Inflammatory macrophage (primary cell): ENCODE measurements at places on chromosomes 7 and 10.
A peak's percentile ranks its signal among the peaks of the same experiment; 100 is the strongest.

- DNase-seq, result no peak
Observed at GRCh38 chr10:99648717-99649116, 10.6 kb upstream of the ENTPD7 start.

GRCh38 chr10:104337985-104338735, at the start of gene ITPRIP:
ITPRIP (minus strand) TSS chr10:104338465; CDS start chr10:104316051, 22,414 bp downstream.
- peak; percentile 90 for DNase-seq

DNA sequence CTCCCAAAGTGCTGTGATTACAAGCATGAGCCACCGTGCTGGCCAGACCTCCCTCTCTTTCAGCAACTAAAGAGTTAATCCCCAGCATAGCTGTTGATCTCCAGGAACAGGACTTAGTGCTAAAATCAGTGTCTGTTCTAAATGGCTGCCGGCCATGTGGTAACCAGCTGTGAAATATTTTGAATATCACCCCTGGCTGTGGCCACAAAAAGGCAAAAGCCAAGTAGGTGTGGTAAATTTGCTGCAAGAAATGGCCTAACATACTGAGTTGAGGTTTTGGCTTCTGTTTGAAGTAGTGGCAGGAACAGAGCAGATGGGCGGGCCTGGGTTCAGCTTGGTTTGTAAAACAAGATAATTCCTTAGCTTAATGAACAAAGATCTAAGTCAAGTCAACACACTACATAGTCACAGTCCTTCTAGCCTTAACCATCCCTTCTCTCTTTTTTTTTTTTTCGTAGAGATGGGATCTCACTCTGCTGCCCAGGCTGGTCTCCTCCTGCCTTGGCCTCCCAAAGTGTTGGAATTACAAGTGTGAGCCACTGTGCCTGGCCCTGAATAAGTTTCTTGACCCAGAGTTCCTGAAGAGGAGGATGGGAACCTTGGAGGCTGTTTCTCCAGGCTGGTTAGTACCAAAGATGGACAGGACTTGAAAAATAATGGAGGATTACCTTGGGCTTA, 22.7 kb upstream of the AGFG2 start:
- DNase-seq, result no peak

DNA sequence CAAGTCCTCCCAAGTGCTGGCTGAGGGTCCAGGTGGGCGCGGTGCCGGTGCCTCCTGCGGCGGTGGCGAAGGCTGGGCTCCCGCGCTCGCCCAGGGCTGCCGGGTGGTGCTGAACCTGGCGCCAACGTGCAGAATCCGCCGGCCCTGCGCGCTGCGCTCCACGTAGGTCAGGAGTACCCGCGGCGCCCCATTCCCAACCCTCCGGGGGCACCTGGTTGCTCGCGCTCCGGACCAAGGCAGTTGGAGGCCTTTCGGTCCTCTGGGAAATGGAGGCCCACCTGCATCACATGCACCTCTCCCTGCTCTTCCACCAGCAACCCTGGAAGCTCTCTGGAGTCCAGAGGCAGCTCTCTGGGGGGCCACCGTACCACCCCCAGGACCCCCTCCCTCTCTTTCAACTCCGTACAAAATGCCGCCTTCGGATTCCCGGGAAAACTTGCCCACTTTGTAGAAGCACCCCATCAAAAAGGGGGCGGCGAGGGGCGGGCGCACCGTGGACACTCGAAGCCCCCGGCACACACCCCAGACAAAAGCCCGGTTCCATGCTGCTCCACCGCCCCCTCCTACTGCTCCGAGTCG, 745 bp downstream of the SLC16A9 start:
- no peak for DNase-seq

DNA sequence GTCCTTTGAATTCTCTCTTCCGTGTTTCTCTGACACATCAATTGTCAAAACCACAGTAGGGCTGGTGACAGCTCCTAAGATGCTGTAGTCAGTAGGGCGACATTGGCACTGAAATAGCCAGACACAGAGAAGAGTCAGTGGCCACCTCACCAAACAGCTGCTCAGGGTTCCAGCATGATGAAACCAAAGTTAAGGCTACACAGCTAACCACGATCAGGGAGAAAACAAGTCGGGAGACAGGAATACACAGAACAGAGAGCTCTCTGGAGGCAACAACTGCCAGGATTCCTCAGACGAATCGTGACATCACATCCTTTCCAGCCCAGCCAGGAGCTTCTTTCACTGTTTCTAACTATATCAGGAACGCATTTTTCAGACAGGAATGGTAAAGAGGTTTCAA, 922.2 kb downstream of the SORCS1 start:
- DNase-seq, result no peak

DNA sequence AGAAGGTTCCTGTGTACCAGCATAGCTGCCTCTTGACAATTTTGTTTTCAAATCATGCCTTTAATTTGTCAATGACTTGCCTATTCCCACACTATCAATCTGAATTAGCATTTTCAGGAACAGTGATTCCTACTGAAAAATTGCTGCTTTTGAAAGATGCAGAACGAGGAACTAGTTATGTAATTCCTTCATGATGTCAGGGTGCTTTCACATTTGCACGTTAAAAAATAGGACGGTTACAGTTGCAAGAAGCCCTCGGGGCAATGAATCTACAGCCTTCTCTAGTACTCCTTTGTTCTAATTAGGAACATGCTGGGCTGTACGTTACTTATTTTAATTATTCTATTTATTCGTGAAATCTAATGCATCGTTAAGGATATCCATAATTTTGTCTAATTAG, 253.9 kb downstream of the OTUD1 start:
- peak; percentile 54 for DNase-seq

GRCh38 chr7:131581241-131582051, 25.0 kb upstream of the PODXL start:
- DNase-seq, result no peak

GRCh38 chr10:96093948-96094347, 36.1 kb upstream of the ZNF518A start:
- DNase-seq, result no peak

DNA sequence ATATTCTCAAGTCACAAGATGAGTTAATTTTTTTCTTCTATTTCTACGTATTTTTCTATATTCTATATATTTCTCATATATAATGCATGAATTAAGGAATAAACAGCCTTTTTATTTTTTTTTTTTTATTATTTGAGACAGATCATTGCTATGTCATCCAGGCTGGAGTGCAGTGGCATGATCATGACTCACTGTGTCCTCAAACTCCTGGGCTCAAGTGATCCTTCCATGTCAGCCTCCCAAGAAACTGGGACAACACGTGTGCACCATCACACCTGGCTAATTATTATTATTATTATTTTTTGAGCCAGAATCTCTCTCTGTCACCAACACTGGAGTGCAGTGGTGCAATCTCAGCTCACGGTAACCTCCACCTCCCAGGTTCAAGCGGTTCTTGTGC, 1.5 kb downstream of the CLDN12 start:
- peak; percentile 11 for DNase-seq

DNA sequence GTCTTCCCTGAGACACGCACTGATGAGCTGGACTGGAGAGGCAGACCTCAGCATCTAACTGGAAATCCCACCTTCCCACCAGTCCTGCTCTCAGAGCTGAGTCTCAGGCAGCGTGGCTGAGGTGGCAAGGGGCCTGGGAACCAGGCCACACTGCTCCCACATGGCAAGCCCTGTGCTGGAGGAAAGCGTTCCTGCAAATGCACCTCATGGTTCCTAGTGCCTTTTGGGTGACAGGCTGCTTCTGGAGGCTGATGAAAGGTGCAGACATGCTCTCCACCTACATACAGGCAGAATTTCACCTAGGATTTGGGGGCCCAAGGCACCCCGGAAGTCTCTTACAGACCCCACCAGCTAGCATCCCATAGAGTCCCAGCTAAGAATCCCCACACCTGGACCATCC, 432.9 kb upstream of the FOXK1 start:
- no peak for DNase-seq

DNA sequence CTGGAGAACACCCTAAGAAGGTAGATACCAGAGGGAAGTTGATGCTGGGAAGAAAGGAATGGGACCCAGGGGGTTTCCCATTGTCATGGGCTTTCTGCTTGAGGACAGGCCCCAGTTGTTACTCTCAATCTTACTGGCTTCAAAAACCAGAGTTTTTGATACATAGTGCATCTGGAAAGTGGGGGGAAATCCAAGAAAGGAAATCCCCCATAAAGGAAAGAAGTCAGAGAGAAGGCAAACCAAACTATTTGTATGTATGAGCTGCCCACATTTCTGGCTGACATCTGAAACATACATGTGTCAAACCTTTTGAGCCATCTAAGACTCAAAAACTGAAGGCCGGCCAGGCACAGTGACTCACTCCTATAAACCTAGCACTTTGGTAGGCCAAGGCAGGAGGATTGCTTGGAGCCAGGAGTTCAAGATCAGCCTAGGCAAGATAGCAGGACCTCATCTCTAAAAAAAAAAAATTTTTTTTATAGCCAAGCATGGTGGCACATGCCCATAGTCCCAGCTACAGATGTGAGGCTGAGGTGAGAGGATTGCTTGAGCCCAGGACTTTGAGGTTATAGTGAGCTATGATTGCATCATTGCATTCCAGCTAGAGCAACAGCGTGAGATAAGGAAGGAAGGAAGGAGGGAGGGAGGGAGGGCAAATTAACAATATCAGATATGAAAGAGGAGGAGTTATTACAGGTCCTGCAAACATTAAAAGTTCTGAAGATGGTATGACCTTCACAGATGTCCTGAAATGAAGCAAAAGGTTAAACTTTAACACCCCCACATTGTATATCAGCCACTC, 6.7 kb upstream of the COA1 start:
- DNase-seq, result no peak
